Small intestine (tissue), 16 donors: ENCODE measurements at places on chromosomes 13 and 19. TPM values are rescaled to one million over a fixed set of nuclear protein-coding genes. Genes with fewer than 3 reads are reported as not detected.

The CEACAM4 gene
- 0.06 TPM for polyA plus RNA-seq

The IFI30 gene
- polyA plus RNA-seq = 178 TPM

The ISYNA1 gene
- 4.5 TPM for polyA plus RNA-seq

The FCGBP gene
- polyA plus RNA-seq = 139 TPM

The KASH5 gene
- not detected for polyA plus RNA-seq

The IL27RA gene
- 4.9 TPM for polyA plus RNA-seq

The DENND1C gene
- polyA plus RNA-seq = 48.7 TPM

The NTN5 gene
- 0.24 TPM for polyA plus RNA-seq

The ZNF888 gene
- polyA plus RNA-seq = 3.0 TPM

The CHERP gene
- polyA plus RNA-seq = 43.9 TPM

The ZNF829 gene
- 2.9 TPM for polyA plus RNA-seq

The BRSK1 gene
- 3.5 TPM for polyA plus RNA-seq

The TRPC4 gene
- 0.18 TPM for polyA plus RNA-seq

The TNNT1 gene
- 9.2 TPM for polyA plus RNA-seq
